ENCODE measurements at places on chromosomes 6 and 20. TPM values are rescaled to one million over a fixed set of nuclear protein-coding genes. Genes with fewer than 3 reads are reported as not detected.

TFAP2A gene
- polyA plus RNA-seq, result 0.17 TPM

TAF8 gene
- polyA plus RNA-seq, result 18.3 TPM

PCIF1 gene
- 65.7 TPM for polyA plus RNA-seq

GCLC gene
- 18.1 TPM for polyA plus RNA-seq

HLA-DRB5 gene
- polyA plus RNA-seq, result 0.15 TPM

LCA5 gene
- polyA plus RNA-seq, result 6.6 TPM

VSTM2L gene
- polyA plus RNA-seq, result 83.4 TPM
